ENCODE measurements at places on chromosomes 1 and 21.
A peak's percentile ranks its signal among the peaks of the same experiment; 100 is the strongest.

DNA sequence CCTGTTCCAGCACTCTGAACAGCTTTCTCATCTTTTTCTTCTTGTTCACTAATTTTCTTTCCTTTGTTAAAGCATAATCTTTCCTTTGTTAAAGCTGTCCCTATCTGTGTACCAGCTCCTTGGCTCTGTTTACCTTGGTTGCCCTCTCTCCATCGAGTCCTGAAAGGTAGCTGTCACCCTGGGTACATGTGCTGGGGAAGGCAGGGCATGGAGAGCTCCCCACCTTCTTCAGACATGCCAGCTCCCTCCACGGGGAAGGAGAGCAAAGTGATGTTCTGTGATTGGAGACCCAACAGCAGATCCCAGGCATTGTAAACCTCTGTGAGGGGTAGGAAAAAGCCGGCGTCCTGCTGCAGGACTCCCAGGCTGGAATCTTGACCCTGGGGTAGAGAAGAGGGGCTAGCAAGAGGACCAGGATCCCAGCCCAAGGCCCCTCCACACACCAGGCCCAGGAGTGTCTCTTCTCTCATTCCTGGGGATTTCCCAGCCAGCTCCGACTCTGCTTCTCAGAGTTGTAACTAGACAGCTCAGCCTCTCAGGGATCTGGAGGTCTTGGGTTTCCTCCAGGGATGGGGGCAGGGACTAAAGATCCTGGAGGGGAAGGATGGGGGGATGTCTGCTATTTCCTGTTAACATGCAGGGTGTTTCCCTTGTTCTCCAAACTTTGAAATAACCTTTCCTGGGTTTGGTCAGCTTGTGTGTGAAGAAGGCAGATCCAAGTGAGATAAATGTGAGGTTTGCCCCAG lies 34.4 kb downstream of the TMCC2 start:
- DNase-seq: peak; percentile 55

- DNase-seq: peak; percentile 44
Observed at GRCh38 chr1:151612501-151613281, 841 bp downstream of the SNX27 start.

DNA sequence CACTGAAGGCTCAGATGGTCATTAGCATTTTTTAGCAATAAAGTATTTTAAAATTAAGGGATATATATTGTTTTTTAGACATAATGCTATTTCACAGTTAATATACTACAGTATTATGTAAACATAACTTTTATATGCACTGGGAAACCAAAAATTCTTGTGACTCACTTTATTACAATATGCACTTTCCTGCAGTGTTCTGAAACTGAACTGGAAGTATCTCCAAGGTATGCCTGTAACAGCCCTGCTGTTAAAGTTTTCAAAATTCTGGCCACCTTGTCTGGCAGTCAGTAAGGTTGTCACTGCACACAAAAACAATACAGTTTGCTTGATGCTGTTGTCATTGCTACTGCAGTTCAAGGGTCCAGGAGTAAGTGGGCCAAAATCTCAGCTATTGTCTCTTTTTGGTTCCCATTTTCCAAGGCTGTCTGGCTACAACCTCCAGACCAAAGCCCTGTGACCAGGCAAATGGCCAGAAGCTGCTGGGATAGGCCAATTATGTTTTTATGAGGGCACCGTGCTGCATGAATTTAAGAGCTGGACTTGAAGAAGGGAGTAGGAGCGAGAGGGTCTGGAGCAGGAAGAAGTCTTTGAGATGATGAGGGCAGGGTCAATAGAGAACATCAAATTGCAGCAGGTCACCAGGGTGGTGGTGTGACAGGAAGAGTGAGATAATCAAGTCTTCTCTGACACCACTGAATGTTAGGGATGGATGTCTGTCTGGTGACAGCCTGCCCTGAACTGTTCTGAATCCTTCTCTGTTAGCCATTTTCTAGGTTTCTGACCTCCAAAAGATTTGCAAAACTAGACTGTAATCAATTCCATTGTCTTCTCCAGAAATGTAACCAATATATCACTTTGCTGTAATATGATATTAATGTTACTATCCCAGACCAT lies 82.3 kb upstream of the CACHD1 start:
- no peak for DNase-seq

GRCh38 chr1:186994897-186995296 lies 166.1 kb downstream of the PLA2G4A start:
- no peak for DNase-seq

DNA sequence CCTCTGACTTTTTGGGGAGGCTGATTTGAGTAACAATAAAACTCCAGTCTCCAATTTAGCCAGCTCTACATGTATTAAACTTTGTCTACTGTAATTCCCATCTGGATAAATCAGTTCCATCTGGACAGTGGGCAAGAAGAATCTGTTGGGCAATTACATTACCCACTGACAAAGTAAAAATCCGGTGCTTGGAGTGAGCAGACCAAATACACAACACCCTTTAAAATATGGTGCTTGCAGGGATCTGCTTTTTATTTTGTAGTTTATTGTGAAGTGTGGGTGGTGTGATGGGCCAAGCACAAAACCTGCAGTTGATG lies 8.9 kb upstream of the CD55 start:
- no peak for DNase-seq

DNA sequence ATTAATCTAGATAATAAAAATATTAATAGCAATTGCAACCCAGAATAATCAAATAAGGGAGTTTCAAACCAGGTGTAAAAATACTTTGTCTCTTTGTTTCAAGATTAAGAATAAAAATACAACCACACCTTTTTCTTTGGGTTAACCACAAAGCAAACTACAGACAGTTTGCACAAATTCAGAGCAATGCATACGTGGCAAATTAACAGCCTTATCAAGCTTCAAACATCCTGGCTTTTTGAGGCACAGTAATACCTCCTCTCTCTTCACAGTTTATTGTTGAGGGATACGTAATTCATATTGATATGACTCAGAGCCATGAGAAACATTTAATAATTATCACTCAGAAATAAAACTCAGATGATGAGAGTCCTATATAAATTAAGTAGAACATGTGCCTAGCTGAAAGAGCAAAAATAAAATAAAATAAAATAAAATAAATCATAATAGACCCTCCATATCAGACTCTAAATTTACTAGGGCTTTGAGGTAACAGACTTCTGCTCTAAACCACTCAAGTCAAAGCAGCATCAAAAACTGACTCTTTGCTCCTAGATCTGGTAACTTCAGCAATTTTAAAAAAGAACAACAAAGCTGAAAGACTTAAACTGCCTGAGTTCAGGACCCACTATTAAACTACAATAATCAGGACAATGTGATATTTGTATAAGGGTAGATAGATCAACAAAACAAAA lies 11.4 kb downstream of the EDEM3 start:
- DNase-seq: peak; percentile 12

DNA sequence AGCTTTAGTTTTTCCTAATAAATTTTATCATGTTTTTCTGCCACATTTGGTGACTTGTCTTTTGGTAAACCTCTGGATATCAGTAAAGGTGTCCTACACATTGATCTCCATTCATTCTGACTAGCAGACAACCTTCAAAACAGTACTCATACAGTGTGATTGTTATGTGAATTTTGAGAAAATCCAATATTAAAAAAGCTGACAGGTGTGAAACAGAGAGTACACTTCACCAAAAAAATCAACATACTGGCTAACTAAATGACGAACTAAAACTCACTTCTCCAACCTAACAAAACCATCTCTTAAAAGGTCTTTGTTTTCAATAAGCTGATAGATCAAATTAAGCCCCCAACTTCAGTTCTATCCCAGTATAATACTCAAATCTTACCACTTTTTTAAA lies 1.5 kb downstream of the FRRS1 start:
- DNase-seq: no peak

DNA sequence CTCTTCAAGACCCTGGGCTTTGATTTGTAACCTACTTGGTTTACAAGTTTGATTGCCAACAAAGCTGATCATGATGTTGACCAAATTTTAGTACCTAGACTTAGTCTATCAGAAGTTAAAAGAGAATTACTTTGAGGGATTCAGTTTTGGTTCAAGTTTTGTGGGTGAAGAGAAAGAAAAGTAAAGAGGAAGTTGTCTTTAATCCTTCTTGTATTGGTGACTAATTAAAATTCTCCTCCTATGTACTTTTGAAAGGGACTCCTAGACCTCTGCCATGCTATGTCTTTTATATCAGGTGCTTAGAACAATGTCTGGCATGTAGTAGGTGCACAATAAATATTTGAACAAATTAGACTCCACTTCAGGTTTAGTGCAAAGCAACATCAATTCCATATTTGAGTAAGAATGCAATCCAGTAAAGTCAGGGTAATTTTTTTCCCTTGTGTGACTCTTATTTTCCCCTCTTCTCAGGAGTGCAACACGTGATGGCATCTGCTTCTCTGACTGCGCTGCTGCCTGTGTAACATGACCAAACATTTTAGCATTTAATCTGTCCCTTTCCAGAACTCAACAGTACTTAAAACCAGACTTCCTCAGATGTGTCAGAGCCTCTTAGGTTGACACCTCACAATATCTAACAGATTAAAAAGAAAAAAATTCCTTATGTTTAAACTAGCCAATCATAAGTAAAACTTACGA lies 41.1 kb upstream of the KCNQ4 start:
- DNase-seq: no peak

GRCh38 chr1:162292422-162292849 lies 84.2 kb downstream of the SPATA46 start:
- peak; percentile 15 for DNase-seq

GRCh38 chr1:155607708-155608107 lies 2.3 kb upstream of the MSTO1 start:
- no peak for DNase-seq

- no peak for DNase-seq
Observed at GRCh38 chr1:88890131-88890530, 1.2 kb downstream of the GTF2B start.

DNA sequence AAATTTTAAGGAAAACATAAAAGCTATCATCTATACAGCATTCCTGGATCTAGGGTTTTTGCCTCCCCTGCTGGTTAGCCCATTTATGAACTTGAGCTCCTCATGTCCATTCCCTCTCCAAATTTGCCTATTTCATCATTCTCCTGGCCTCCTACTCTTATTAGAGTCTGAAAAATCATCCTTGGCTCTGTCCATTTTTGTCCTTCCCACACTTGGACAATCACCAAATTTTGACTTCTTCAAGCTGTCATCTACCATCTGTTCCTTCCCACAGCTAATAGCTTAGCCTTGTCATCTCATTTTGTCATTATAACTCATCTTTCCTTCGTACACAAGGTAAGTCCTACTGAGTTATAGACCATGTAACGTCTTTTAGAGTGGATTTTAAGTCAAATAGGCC lies 2.2 kb upstream of the HENMT1 start:
- DNase-seq: no peak

- DNase-seq: no peak
Observed at GRCh38 chr1:66633159-66633558, 99.2 kb downstream of the SGIP1 start.

DNA sequence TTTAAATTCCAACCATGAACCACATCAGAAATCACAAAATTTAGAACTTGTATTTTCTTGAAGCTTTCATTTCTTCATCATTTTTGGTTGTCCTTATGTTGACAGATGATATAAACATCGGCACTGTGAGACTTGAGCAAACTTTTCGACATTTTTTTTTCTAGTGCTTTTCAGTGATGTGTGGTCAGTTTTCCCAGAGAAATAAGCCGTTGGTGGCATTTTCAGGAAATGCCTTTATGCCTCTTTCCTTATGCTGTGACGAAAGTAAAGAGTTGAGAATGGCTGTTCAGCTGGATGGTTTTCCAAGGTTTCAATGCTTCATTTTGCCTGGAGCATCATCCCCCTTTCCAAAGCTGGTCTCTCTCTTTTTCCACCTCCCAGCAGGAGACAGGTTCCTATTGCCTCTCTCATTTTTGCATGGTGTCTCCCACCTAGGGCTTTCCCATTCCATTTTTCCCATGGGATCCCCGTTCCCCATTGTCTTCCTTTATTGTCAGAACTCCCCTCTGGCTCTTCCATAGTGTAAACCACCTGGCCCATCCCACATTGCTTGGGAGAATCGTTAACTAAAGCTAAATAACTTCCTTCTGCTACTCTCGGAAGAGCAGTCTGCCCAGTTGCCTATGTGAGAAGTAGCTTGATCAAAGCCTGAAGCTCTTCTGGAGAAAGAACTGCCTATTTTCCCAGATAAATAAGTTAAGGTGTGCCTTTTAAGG lies 61.4 kb upstream of the DYNLT5 start:
- no peak for DNase-seq

- DNase-seq: peak; percentile 62
Observed at GRCh38 chr1:13749543-13750341, 49.8 kb downstream of the PRDM2 start.

DNA sequence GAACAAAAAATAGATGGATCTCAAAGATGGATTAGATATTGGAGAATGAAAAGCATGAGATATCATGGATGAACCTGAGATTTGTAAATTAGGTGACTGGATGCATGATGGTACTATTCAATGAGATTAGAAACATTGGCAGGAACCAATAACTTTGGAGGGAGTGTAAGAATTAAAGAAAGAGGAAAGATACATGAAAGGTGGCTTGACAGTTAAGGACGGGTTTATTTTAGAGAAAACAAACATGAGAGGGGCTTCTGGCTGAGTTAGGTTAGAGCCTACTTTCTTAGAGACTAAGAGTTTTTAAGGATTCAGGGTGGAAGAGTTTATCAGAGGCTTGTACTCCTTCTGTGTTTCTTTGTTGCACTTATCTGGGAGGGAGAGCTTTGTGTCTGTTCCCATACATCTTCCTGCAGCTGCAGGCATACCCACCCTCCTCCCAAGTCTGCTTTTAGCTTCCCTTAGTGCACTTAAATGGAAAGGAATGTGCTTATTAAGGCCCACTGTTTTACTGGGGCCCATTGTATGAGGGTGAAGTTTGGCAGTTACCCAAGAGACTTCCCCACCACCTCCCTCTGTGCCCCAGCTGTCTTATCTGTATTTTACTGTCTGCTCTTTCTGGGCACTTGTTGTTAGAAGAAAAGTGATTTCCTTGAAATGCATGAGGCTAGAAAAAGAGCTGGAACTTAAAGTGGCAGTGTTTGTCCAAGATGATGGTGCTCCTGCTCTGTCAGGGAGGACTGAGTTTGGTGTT lies 26.1 kb upstream of the CR2 start:
- DNase-seq: no peak

DNA sequence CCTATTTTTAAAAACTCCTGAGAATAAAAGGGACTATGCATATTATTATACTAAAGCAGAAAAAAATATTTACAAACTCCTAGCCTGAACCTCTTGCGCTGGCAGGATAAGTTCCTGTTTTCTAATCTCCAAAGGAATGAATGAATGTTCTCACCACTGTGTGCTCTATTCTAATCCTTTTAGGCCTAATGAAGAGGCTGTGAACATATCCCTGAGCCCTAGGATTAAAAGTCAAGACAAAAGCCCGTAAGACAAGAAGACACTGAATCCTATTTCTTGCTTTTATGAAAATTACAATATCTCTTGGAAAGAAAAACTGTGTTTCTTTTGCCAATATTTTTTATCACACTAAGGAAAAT lies 317.5 kb downstream of the HHAT start:
- DNase-seq: no peak

- DNase-seq: no peak
Observed at GRCh38 chr1:203550846-203551245, 56.9 kb downstream of the OPTC start.

GRCh38 chr1:207713529-207713928 lies 38.3 kb upstream of the CD46 start:
- DNase-seq: peak; percentile 5

- DNase-seq: peak; percentile 85
Observed at GRCh38 chr1:7265771-7266371, 480.6 kb downstream of the CAMTA1 start.

GRCh38 chr1:116531917-116532316 lies 38.9 kb downstream of the CD58 start:
- no peak for DNase-seq

- DNase-seq: no peak
Observed at GRCh38 chr1:216765346-216766300, 42.4 kb upstream of the ESRRG start.

Data from cardiac fibroblast (primary cell).